ENCODE measurements at places on chromosomes 7 and 10.

DNA sequence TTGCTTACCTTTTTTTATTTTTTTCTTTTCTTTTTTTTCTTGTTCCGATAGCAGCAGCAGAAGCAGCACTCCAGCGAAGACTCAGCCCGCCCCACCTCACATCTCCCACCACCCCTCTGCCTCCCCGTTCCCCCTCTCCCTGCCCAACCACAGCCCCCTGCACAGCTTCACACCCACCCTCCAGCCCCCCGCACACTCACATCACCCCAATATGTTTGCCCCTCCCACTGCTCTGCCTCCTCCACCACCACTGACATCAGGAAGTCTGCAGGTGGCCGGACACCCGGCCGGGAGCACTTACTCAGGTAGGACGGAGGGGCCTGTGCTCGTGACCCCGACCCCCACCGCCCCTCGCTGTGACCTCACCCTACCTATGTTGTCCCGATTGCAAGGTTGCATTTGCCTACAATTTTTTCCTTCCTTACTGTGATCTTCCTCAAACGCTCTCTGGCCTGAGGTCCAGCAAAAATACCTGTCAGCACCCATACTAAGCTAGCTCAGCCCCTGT, 367.2 kb upstream of the GALNT17 start:
- DNase-seq: no peak

- DNase-seq: no peak
These were observed 44.0 kb upstream of the TMEM243 start for GRCh38 chr7:87263537-87263936.

DNA sequence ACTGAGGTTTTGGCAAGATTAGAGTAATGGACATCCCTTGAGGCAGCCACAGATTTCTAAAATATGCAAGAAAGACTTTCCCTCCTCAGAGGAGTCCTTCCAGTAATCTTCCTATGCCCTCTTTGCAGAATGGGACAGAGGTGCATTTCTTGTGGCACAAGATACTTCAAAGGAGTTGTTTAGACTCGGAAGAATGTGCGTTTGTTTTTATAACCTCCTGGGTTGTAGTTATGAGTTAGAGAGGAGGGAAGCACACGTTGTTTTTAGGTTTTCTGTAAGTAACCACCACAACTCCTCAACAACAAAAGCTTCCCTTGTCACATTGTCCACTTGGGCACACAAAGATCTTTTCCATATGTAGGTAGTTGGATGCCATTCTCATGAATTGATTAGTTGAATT, 78.1 kb upstream of the GLI3 start:
- DNase-seq: no peak

- no peak for DNase-seq
These were observed 20.9 kb upstream of the ICA1 start for GRCh38 chr7:8282871-8283270.

DNA sequence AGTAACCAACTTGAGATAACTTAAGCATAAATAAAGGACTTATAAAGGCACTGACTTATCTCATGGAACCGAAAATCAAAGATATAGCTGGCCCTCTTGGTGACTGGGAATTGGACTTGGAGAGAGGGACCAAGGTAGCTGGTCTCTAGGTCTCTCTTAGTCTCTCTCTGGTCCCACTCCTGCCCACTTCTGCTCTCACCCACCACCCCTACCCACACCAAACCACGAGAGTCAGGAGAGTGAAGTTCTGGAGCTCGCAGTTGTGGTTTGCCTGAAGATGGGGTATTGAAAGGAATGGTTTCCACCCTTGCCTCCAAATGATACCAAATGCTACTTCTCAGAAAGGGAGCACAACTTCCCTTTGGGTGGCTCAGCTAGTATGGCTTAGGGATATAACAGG, 216.3 kb downstream of the LRMDA start:
- no peak for DNase-seq

- DNase-seq: no peak
These were observed 21.2 kb downstream of the PRSS37 start for GRCh38 chr7:141820067-141820466.

GRCh38 chr10:36578306-36578705, 547.1 kb upstream of the ANKRD30A start:
- DNase-seq: no peak

Data from ecto neural progenitor cell (in vitro differentiated cells).